Activated CD8-positive, alpha-beta memory T cell treated with anti-CD3 and anti-CD28 coated beads for 1 hour (primary cell): ENCODE measurements at places on chromosomes 13 and 19.

- no peak for DNase-seq
These were observed 5.1 kb upstream of the LIN7B start for GRCh38 chr19:49109051-49109450.

- no peak for DNase-seq
These were observed 1.5 kb upstream of the ELOF1 start for GRCh38 chr19:11560404-11561051.

- no peak for DNase-seq
These were observed 16.1 kb upstream of the TTYH1 start for GRCh38 chr19:54399189-54399588.

- no peak for DNase-seq
These were observed 7.7 kb downstream of the KASH5 start for GRCh38 chr19:49395581-49396407.

DNA sequence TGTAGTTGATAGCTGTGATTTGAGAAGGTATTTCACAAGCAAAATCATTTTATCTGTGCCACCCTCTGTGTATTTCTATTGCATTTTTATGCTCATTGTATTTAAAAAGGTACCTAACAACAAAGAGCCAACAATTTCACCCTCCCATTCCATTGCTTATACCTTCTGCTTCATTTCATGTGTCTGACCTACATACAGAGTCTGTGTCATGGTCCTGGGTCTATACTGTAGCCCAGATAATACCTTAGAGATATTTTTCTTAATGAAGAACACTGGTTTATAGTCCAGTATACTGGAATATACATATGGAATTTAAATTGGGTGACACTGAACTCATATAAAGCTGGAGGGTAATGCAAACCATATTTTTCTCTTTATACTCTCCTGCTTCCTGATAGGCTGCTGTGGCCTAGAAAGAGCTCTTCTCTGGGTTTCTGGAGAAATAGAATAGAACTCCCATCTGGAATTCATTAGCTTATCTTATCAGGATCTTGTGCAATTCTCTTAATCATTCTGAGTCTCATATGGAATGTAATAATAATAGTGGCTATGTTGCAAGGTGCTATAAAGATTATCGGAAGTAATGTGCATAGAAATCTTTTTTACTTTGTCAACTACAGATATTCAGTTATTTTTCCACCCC, 31.8 kb upstream of the SPART start:
- no peak for DNase-seq

- no peak for DNase-seq
These were observed 95.7 kb downstream of the SLC10A2 start for GRCh38 chr13:102970542-102970941.

- DNase-seq = no peak
These were observed at the start of gene CDC42EP5 for GRCh38 chr19:54473071-54473891. CDC42EP5 (minus strand) TSS chr19:54473296; CDS start chr19:54465547, 7,749 bp downstream.

DNA sequence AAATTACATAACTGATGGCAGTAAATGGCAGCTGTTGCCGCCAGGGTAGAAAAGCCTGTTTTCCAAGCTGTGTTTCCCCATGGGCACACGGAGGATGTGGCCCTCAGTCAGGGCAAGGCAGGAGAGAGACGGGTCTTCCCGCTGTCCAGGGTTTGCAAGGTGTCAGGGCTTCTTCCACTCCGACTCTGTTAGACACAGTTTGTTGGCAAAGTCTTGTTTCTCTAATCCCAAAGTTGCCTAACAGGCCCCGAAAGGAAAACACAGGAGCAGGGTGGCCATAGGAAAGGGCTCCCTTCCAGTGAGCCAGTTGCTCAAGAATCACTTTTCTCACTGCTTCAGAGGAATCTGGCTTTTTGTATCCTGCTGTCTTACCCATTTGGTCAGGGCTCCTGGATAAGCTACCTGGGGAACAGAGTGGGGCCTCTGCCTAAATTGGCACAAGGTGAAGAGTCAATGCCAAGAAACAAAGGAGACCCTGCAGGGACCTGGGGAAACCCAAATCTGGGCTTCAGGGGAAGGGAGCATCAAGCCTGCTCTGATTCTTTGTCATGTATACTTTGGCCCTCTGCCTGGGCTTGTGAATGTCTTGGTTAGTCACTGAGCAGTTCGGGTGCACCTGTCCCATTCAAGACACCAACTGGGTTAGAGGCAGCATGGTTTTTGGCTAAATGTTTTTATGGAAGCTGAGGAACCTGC, 29.0 kb upstream of the CXCL17 start:
- DNase-seq = no peak

DNA sequence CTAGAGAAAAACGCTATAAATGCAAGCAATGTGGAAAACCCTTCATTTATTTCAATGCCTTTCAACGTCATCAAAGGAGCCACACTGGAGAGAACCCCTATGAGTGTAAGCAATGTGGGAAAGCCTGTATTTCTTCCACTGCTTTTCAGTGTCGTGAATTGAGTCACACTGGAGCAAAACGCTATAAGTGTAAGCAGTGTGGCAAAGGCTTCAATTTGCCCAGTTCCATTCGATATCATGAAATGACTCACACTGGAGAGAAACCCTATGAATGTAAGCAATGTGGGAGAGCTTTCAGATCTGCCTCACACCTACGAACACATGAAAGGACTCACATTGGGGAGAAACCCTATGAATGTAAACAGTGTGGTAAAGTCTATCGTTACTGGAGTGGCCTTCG, 27.4 kb downstream of the ZNF20 start:
- DNase-seq = no peak
